ENCODE measurements at places on chromosomes 7 and 10. TPM values are rescaled to one million over a fixed set of nuclear protein-coding genes. Genes with fewer than 3 reads are reported as not detected.

- DNase-seq = peak; percentile 29
Observed at GRCh38 chr10:43057831-43058340, 19.0 kb upstream of the RET start.

- peak; percentile 80 for DNase-seq
Observed at GRCh38 chr10:97574374-97575126, 2.0 kb downstream of the ANKRD2 start.

- DNase-seq = no peak
Observed at GRCh38 chr10:52997007-52997406, 224.4 kb upstream of the MBL2 start.

DNA sequence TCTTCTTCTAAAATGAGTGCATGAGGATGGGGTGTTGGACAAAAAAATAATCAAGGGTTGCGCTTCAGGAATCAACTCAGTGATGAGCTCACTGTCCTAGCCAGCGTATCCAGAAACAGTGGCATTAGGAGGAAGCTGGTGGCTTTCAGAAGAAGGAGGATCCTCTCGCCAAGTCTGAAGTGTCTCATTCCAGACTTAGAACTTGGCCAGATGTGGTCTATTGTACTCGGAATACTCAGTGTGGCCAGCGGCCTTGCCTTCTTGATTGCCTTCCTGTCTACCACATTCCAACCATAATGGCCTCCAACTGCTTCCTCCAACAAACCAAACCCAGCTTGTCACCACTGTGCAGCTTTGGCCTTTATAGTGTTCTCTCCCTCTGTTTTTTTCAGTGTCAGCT, 732.4 kb downstream of the KCNMA1 start:
- DNase-seq = no peak

DNA sequence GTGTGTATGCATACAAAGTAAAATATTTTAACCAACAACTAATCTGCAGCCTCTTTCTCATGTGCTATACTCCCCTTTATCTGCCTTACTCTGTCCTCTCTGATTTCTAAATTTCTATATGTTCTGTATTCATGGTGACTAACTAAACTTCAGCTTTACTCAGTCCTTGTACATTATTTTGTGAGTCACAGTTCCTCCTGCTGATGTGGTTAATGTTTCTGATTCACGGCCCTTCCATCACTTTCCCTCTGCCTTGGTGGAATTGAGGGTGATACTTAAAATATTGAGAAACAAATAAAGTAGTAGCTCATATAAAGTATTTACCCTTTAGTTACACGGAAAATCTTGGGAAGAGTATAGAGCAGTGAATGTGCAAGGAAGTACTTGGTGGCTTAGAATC, 899.1 kb upstream of the ZWINT start:
- DNase-seq = no peak

Gene ZNF655
- 63.1 TPM for total RNA-seq

DNA sequence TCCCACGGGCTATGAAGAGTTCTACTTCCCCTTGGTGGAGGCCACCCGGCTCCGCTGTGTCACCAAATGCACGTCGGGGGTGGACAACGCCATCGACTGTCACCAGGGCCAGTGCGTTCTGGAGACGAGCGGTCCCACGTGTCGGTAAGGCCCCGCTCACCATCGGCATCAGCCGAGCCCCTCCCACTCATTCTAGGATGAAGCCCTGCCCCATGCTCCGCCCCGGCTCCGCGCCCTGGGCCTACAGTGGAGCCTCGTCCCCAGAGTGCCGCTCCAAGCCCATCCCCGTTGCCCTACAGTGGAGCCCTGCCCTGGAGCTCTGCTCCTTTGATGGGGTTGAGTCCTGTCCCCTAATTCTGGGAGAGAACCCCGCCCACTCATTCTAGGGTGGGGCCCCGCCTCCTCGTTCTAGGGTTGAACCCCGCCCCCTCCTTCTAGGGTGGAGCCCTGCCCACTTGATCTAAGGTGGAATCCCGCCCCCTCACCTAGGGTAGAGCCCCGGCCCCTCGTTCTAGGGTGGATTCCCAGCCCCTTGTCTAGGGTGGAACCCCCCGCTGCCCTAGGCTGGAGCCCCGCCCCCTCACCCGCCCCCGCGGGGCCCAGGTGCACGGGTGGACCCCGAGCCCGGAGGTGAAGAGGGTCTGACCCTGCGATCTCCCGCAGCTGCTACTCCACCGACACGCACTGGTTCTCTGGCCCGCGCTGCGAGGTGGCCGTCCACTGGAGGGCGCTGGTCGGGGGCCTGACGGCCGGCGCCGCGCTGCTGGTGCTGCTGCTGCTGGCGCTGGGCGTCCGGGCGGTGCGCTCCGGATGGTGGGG, 3.4 kb upstream of the MUC12 start:
- peak; percentile 91 for DNase-seq

- DNase-seq = no peak
Observed at GRCh38 chr7:126696256-126697038, 556.3 kb downstream of the GRM8 start.

Gene SPDYE6
- total RNA-seq = not detected

Gene AVPI1
- 20.5 TPM for total RNA-seq

Gene TLL2
- not detected for total RNA-seq

DNA sequence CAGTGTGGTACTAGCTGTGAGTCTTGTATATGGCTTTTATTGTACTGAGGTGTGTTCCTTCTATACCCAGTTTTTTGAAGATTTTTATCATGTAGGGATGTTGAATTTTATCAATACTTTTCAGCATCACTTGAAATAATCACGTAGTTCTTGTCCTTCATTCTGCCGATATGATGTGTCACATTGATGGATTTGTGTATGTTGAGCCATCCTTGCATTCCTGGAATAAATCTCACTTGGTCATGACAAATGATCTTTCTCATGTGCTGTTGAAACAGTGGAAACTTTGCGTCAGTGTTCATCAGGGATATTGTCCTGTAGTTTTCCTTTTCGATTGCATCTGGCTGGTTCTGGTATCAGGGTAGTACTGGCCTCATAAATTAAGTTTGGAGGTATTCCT, 7.1 kb upstream of the PRKAR1B start:
- DNase-seq = no peak

Gene AEBP1
- 272 TPM for total RNA-seq

DNA sequence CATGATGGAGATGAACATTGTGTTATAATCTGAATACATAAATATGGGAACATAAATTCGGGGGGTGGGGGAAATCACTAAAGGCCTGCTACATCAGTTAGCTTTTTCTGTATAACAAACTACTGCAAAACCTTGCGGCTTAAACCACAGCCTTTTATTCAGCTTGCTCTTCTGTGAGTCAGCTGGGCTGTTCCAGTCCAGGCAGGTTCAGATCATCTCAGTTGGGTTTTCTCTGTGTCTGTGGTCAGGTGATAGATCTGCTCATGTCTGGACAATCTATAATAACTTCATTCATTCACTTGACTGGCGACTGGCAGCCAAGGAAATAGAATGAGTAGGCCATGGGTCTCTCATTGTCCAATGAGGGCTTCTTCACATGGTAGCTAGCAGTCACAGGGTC, 23.5 kb downstream of the HTR7 start:
- DNase-seq = no peak

DNA sequence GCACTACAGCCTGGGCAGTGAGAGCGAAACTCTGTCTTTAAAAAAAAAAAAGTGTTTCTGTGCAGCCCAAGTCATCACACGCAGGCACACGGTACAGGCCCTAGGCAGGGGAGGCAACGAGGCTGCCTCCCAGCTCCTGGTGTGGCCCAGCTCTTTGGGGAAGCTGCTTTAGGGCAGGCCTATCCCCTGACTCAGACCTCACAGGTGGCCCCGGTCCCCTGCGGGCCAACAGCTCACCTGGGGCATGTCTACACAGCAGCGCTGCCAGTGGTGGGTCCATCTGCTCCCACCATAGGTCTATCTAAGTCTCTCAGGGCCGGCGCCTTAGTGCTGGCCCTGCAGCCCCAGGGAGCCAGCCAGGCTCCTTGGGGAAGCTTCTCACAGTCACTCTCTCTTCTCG, 31.4 kb downstream of the ZAN start:
- DNase-seq = no peak

- DNase-seq = peak; percentile 42
Observed at GRCh38 chr10:131692176-131692575, 208.6 kb upstream of the PPP2R2D start.

GRCh38 chr10:82468453-82468852, 593.5 kb downstream of the NRG3 start:
- DNase-seq = no peak

- no peak for DNase-seq
Observed at GRCh38 chr10:74925291-74925690, 98.9 kb downstream of the KAT6B start.

Gene SORCS3
- not detected for total RNA-seq

DNA sequence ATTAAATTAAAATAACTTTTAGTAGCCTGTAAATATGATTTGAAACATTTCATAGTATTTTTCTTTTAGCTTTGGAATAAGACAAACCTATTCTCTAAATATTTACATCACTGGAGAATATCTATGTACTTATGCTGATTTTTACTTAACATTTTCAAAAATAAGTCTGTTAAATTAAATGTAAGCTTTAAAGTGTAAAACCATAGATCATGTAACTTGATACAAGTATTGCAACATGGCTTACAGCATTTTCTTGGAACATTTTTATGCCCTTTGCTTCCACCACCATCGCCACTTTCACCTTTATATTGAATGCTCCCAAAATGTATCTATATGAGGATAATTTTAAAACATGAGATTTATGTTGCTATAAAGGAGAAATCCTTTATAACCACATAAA, 427.1 kb downstream of the GFRA1 start:
- no peak for DNase-seq

- DNase-seq = no peak
Observed at GRCh38 chr10:48231178-48231577, 43.3 kb downstream of the FRMPD2 start.

Gene UTF1
- total RNA-seq = not detected

Gene PTTG1IP2
- total RNA-seq = not detected

- DNase-seq = no peak
Observed at GRCh38 chr10:128916383-128916782, 550.7 kb upstream of the MGMT start.

- no peak for DNase-seq
Observed at GRCh38 chr7:27615420-27616185, 47.1 kb downstream of the HIBADH start.

DNA sequence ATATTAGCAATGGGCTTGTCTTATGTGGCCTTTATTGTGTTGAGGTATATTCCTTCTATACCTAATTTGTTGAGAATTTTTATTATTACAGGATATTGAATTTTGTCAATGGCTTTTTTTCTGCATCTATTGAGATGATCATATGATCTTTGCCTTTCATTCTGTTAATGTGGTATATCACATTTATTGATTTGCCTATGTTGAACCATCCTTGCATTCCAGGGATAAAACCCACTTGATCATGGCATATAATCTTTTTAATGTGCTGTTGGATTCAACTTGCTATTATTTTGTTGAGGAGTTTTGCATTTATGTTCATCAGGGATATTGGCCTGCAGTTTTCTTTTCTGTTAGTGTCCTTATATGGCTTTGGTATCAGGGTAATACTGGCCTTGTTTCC, 91.8 kb upstream of the KLF14 start:
- no peak for DNase-seq

DNA sequence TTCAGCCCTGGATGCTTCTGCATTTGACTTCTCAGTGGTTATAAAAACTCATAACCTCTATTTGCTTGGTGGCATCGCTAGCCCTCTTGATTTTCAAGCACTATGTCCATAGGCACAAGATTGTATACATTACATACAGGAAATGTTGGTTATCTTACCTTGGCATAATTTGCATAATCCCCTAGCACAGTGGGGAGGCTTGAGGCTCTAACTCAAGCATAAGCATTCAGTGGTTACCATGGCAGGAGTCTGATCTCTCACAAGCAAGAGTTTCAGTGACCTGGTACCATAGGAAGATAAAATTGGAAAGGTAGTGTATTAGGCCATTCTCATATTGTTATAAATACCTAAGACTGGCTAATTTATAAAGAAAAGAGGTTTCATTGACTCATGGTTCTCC, 121.8 kb downstream of the PLXDC2 start:
- no peak for DNase-seq

GRCh38 chr7:149773446-149774236, at the start of gene ZNF467:
ZNF467 (minus strand) TSS chr7:149773588; CDS start chr7:149771032, 2,556 bp downstream.
- DNase-seq = peak; percentile 87

DNA sequence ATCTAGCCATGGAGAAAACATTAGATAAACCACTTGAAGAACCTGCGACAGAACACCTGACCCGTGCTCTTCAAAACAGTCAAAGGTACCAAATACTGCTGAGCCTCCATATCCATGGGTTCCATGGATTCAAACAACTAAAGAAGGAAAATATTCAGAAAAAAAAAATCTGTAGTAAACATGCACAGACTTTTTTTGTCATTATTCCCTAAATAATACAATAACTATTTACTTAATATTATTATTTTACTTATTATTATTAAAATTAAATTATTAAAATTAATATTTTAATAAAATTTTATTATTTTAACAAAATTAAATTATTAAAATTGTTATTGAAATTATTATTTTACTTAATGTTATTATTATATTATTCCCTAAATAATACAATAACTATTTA, 101.0 kb upstream of the PDE1C start:
- no peak for DNase-seq

DNA sequence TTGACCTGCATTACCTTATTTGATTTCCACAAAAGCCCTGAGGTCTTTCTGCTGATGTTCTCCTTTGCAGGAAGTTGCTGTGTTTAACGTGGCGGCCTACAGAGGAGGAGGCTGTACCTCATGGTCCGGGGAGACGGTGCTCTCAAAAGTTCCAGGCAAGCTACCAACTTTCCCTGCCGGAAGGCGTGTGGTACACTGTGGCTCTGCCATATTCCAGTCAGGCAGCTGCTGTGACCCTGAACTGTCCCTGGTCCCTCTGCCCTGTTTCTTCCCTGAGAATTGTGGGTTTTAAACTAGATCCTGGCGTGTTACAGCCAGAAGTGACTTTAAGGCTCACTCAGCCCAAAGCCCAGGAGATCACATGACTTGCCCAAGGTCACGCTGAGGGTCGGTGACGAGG, 139.2 kb downstream of the TEX36 start:
- DNase-seq = no peak

DNA sequence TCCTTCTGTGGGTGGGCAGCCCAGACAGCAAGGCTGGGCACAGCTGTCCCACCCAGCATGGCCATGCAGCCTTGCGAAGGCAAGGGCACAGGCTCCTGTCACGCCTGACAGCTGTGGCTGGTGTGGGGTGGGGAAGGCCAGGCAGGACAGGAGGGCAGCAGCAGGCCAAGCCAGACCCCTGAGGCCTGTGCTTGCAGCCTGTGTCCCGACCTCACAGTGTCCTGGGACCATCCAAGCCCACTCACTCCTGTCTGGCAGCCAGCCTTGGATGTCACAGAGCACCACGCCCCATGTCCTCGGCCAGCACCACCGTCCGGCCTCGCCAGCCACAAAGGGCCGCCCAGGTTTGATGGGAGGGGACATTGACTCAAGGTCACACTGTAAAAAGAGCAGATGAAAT, 85.5 kb upstream of the LRRC4 start:
- DNase-seq = no peak

GRCh38 chr7:151630851-151631569, 111.3 kb upstream of the RHEB start:
- DNase-seq = no peak

GRCh38 chr7:47672977-47673381, 91.1 kb upstream of the TNS3 start:
- no peak for DNase-seq
